ENCODE measurements at places on chromosomes 5 and 9.

DNA sequence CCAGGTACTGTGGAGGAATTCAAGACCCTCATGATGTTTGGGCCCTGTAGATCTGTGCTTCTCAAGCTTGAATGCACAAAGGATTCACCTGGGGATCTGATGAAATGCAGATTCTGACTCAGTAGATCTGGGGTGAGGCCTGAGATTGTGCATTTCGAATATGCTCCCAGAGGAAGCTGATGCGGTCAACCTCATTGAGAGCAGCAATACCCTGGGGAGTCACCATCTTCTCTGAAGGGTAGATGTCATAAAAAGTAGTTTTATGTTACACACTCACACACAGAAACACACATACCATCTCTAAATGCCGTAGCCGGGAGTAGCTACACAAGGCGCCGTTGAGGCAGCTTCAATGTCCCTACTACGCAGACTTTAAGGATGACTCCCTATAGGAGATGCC is 55.8 kb upstream of the CPEB4 start:
- no peaks in the 10 kb centered on the region for H3K36me3 ChIP-seq
- H3K4me3 ChIP-seq, result no peak overlapping the region
- DNase-seq, result no peak
- no peak overlapping the region for H3K27ac ChIP-seq
- H3K27me3 ChIP-seq, result no peaks in the 10 kb centered on the region

GRCh38 chr9:101225271-101225670 is 159.5 kb downstream of the BAAT start:
- no peak for DNase-seq
- H3K4me3 ChIP-seq, result no peak overlapping the region
- H3K27ac ChIP-seq, result no peak overlapping the region
- no peaks in the 10 kb centered on the region for H3K4me1 ChIP-seq
- no peaks in the 10 kb centered on the region for H3K27me3 ChIP-seq
- no peaks in the 10 kb centered on the region for H3K36me3 ChIP-seq

GRCh38 chr9:124794902-124795491 is 18.1 kb downstream of the OLFML2A start:
- no peaks in the 10 kb centered on the region for H3K36me3 ChIP-seq
- H3K4me1 ChIP-seq, result no peaks in the 10 kb centered on the region
- no peak overlapping the region for H3K27ac ChIP-seq
- H3K27me3 ChIP-seq, result peaks cover 2% of the 10 kb centered on the region
- no peak overlapping the region for H3K4me3 ChIP-seq
- peak; percentile 34 for DNase-seq

DNA sequence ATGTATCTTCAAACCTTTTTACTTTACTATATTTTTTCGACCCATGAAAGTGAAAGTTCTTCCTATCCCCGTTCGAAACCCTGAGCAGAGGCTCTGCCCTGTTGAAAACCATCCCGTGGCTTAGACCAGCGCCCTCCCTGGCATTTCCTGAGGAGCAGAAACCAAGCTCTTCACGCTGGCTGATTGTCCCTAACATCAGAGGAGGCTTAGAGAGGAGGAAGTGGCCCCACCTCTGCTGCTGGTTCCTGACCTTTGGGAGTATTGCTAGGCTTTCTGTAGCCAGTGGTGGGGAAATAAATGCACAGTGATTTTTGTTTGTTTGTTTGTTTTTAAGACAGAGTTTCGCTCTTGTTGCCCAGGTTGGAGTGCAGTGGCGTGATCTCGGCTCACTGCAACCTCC is 4.2 kb upstream of the PTGES start:
- no peak overlapping the region for H3K4me3 ChIP-seq
- peaks cover 3% of the 10 kb centered on the region for H3K27me3 ChIP-seq
- peaks cover 23% of the 10 kb centered on the region for H3K4me1 ChIP-seq

- no peaks in the 10 kb centered on the region for H3K36me3 ChIP-seq
- no peak for DNase-seq
- no peaks in the 10 kb centered on the region for H3K4me1 ChIP-seq
- no peak overlapping the region for H3K27ac ChIP-seq
- H3K4me3 ChIP-seq, result no peak overlapping the region
- peaks cover 10% of the 10 kb centered on the region for H3K27me3 ChIP-seq
These were observed 91.0 kb upstream of the SH3PXD2B start for GRCh38 chr5:172545291-172545801.

DNA sequence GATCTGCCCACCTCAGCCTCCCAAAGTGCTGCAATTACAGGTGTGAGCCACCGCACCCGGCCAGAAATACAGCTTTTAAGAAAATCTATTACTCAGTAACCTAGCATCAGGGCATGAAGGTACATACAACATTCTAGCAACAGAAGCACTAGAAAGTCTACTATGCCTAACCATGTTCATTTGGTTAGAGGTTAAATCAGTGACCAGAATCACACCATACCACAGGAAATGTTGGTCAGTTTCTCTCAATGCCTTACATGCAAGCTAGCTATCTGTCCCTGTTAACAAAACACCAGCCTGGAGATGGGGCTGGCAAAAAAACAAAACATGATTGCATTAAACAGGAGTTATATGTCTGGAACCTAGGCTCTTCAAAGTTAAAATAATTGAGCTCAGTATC is 104.1 kb downstream of the STRBP start:
- H3K27me3 ChIP-seq, result no peaks in the 10 kb centered on the region
- DNase-seq, result no peak
- H3K27ac ChIP-seq, result no peak overlapping the region
- no peak overlapping the region for H3K4me3 ChIP-seq

GRCh38 chr5:166618526-166618925 is 1672.9 kb upstream of the WWC1 start:
- DNase-seq, result no peak
- no peaks in the 10 kb centered on the region for H3K4me1 ChIP-seq
- no peak overlapping the region for H3K4me3 ChIP-seq
- no peaks in the 10 kb centered on the region for H3K27me3 ChIP-seq
- H3K27ac ChIP-seq, result no peak overlapping the region

- no peak for DNase-seq
- H3K27me3 ChIP-seq, result no peaks in the 10 kb centered on the region
- peaks cover 4% of the 10 kb centered on the region for H3K4me1 ChIP-seq
- H3K4me3 ChIP-seq, result no peak overlapping the region
These were observed 37.8 kb downstream of the GRAMD2B start for GRCh38 chr5:126460977-126461376.

DNA sequence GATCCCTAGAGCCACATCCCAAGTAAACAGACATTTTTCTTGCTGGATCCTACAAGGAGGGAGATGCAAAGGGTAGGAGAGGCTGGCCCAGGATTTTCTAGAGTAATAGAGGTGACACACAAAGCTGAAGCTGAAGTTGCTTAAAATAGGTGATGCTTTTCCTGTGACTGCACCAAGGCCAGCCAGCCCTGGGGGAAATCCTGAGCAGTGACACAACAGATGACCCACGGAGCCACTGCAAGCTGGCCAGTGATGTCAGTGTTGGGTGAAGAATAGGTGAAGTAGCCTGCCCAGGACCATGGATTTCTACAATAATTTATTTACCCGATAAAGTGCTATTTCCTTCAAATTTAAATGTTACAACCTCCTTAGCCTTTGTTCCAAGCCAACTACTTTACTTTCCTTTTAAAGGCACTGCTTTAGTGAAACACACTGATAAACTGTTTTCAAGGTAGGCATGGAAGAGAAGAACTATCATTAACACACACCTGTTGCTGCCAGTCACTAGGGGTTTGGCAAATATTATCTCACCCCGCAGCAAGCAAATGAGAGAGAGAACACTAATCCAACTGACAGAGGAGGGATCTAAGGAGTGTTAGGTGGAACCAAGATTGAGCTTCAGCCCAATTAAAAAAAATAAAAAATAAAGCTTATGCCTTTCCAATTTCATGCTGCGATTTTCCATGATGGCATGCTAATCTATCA is 123.5 kb downstream of the CTNND2 start:
- no peak overlapping the region for H3K27ac ChIP-seq
- no peaks in the 10 kb centered on the region for H3K27me3 ChIP-seq
- no peaks in the 10 kb centered on the region for H3K36me3 ChIP-seq

- no peak overlapping the region for H3K27ac ChIP-seq
- peaks cover 15% of the 10 kb centered on the region for H3K4me1 ChIP-seq
- no peaks in the 10 kb centered on the region for H3K27me3 ChIP-seq
- H3K36me3 ChIP-seq, result no peaks in the 10 kb centered on the region
These were observed 21.5 kb downstream of the PLPP7 start for GRCh38 chr9:131310833-131311554.

GRCh38 chr9:91771027-91771426 is 179.0 kb downstream of the ROR2 start:
- no peak for DNase-seq
- no peak overlapping the region for H3K27ac ChIP-seq
- peaks cover 19% of the 10 kb centered on the region for H3K27me3 ChIP-seq
- no peaks in the 10 kb centered on the region for H3K36me3 ChIP-seq
- no peak overlapping the region for H3K4me3 ChIP-seq

GRCh38 chr5:179267071-179267670 is 78.1 kb downstream of the ADAMTS2 start:
- H3K4me3 ChIP-seq, result no peak overlapping the region
- no peak overlapping the region for H3K27ac ChIP-seq
- no peaks in the 10 kb centered on the region for H3K36me3 ChIP-seq
- H3K4me1 ChIP-seq, result no peaks in the 10 kb centered on the region
- DNase-seq, result no peak
- no peaks in the 10 kb centered on the region for H3K27me3 ChIP-seq

DNA sequence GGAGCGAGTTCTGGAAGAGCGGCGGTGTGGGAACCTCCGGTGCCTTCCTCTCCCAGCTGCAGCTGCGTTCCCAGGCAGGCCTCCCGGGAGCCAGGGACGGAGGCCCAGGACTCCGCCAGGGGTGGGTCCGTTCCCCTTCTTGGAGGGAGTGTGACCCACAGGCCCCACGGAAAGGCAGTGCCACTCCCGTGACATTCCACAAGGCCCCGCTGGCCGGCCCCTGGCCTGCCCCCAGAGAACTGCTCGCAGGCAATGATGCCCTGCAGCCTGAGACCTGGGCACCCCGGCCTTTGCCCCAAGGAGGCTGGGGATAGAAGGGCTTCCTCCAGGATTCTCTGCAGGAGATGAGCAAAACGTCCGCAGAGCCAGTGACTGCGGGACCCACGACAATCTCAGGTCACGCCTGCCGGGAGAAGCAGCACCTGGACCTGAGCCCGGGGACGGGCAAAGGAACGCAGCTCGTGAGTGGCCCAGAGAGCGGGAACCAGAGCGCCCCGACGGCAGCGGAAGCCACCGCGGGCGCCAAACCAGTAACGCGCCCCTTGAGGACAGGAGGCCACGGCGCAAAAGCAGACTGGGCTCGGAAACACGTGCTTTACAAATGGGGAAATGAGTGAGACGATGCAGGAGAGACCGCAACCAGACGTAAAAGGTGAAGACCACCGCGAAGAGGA is 9.3 kb downstream of the OBP2B start:
- peaks cover 8% of the 10 kb centered on the region for H3K27me3 ChIP-seq
- H3K27ac ChIP-seq, result no peak overlapping the region
- H3K4me3 ChIP-seq, result peak overlapping the region; percentile 34
- DNase-seq, result no peak
- no peaks in the 10 kb centered on the region for H3K36me3 ChIP-seq

DNA sequence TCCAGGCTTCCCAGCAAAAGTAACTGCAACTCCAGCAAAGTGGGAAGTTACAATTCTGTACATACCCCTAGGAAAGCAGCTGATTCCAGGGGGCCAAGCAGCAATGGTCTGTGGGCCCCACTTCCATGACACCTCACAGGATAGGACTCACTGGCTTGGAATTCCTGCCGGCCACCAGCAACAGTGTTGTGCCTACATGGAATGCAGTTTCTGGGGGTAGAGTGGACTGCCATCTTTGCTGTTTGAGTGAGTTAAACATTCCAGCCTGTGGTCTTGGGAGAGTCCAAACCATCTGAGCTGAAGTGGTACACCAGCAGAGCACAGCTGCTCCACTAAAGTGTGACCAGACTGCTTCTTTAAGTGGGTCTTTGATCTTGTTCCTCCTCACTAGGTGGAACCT is 13.4 kb upstream of the FBN2 start:
- H3K27me3 ChIP-seq, result no peaks in the 10 kb centered on the region
- DNase-seq, result no peak
- H3K27ac ChIP-seq, result no peak overlapping the region
- no peaks in the 10 kb centered on the region for H3K36me3 ChIP-seq
- H3K4me1 ChIP-seq, result no peaks in the 10 kb centered on the region

DNA sequence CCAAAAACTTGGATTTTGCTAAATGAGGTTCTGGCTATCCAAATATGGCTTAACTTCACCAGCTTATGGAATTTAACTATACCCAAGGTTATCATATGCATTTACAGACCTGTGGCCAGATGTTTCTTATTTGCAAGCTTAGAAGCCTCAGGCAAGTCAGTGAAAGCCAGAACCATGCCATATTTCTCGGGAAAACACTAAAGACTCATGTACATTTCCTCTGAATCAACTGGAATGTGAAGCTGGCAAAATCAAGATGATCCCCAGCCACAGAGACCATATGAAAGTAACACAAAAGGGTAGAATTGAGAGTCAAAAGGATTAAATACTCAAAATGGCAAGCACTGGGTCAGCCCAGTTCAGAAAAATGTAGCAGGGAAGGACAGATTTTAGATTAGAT is 76.4 kb upstream of the SLC1A1 start:
- H3K27ac ChIP-seq, result no peak overlapping the region
- no peaks in the 10 kb centered on the region for H3K27me3 ChIP-seq
- no peak overlapping the region for H3K4me3 ChIP-seq
- no peak for DNase-seq
- H3K4me1 ChIP-seq, result no peaks in the 10 kb centered on the region

DNA sequence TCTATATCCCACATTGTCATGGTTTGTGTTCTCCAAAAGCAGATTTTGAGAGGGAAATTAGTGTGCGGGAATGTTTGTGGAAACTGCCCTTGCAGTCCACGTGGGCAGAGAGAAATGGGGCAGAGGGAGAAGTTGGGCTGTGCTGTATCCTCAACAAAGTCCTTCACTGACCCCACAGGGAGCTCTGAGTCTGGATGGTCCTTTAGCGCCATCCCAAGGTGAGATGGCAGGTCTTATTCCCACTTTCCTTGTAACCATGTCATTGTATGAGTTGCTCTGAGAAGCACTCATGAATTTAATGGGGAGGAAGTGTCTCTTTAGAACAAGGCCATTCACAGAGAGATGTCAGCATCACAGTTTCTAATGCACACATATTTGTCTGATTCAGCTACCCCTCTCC is 127.1 kb downstream of the ANKRD18B start:
- H3K27ac ChIP-seq, result no peak overlapping the region
- no peak for DNase-seq
- H3K27me3 ChIP-seq, result no peaks in the 10 kb centered on the region

GRCh38 chr9:125758986-125759763 is 12.0 kb downstream of the PBX3 start:
- no peaks in the 10 kb centered on the region for H3K36me3 ChIP-seq
- peak overlapping the region; percentile 21 for H3K4me3 ChIP-seq
- no peak overlapping the region for H3K27ac ChIP-seq
- H3K27me3 ChIP-seq, result no peaks in the 10 kb centered on the region
- no peaks in the 10 kb centered on the region for H3K4me1 ChIP-seq

- H3K27ac ChIP-seq, result no peak overlapping the region
- peak overlapping the region; percentile 28 for H3K4me3 ChIP-seq
- no peaks in the 10 kb centered on the region for H3K36me3 ChIP-seq
These were observed 219.2 kb downstream of the AGTPBP1 start for GRCh38 chr9:85522459-85523092.

Measured in CD4-positive, alpha-beta T cell (primary cell).